T-helper 17 cell (primary cell): ENCODE measurements at places on chromosomes 7 and 10.

DNA sequence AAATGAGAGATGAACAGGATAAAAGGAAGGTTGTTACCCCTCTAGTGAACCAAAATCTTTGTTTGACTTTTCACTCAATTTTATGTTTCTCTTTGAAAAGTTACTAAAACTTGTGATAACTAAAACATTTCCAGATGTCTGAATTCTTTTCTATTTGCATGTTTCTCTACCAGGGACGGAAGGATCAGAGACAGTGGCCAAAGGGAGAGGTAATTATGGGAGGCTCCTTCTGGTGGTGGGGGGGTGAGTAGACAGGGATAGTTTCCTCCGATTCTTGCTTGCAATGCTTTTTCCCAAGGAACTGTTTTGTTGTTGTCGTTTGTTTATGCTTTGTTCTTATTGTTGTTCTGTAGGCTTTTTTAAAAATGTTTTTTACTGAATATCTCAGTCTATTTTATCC, 374.8 kb downstream of the INHBA start:
- no peak for DNase-seq

DNA sequence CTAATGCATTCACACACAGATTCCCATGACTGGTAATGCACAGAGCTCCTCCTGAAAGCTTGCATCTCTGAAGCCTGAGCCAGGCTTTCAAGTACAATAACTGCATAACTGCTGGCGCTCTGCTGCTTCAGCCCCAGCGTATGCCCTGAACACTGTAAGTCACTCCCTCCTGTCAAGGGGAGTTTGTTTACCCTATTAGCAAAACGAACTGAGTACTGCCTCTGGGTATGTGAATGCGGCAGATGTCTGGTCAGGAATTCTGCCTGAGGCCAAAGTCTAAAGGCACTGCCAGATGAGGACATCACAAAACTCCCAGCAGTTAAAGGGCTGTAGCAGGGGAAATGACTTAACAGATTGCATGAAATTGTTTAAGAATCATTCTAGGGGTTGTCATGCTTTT, 97.7 kb downstream of the NRCAM start:
- no peak for DNase-seq

DNA sequence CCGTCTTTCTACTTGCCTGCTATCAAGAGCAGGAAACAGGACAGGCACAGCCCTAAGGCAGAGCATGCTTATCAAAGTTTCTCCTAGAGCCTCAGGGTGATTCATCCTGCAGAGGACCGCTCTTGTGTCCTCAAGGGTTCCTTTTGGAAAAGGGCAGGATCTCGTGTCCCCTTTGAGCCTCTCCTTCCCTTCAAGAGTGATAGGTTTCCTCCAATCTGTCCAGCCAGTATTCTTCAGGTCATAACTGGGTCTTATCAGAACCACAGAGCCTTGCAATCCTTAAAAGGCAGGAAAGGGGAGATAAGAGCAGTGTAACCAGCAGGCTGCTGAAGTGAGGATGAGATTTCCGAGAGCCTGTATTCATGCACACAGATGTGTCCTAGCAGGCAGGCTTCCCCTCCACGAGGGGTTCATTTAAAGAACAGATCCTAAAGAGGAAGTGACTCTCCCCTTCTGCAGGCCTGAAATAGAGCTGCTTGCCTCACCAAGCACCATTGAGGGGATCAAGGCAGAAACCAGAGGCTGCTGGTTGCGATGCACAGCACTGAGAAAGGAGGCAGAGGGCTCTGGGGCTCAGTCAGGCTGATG, 90.5 kb upstream of the SVIL start:
- no peak for DNase-seq

GRCh38 chr7:48154792-48155413, 16.4 kb upstream of the ABCA13 start:
- DNase-seq = peak; percentile 18

DNA sequence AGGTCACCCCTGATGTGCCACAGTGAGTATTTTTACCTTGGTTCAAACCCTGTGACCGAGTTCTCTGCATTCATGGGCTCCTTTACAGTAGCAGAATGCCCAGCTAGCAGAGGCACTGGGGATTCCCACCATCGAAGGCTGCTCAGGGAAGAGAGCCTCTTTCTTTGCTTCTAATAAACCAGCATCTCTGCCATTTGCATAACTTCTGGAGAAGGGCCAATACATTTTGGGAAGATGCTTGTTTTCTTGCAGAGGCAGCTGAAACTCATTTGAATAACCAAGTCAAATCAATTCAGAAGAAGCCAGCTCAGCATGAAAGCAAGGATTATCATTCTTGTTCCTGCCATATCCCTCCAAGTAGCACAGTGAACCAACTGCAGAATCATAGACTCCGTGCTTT, 82.9 kb upstream of the WDR11 start:
- no peak for DNase-seq

DNA sequence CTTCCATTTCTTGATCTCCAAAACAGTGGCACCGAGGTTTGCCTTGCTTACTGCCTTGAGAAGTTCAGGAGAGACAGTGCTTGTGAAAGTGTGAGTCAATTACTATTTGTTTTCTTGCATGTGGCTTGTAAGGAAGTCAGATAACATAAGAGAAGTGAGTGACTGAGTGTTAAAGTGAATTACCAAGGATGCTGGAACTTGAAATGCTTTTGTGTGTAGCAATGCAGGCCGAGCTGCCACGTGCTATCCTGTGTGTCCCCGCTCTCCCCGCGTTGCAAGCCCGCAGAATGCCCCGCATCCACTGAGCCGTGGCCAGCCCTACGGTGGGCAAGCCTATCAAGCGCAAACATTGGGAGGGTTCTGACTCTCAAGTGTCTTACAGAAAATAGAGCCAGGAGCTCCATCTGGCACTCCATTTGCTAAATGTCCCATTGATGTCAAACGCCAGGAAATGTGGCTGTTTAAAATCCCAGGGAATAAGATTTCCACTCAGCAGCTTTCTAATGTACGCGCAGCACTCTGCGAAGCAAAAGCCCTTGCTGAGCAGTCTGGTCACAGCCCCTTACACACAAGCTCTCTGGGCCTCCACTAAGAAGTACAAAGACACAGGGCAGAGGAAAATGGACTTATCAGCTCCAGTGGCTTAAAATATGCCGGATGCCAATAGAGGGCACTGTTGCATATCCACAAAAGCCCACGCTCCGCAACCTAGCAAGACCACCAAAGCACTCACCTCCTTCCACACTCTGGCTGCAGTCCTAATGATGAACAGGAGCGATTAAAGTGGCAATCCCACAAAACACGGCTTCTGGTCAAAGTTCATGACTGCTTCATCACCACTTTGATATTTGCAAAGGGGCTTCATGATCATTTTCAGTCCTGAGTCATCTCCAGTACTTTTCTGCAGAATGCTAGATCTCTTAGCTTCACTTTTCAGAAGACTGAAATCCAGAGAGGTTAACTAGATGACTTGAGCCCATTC, 158.0 kb upstream of the ITGB1 start:
- no peak for DNase-seq

- DNase-seq = no peak
These were observed 95.3 kb downstream of the PARD3 start for GRCh38 chr10:34719746-34720145.

- DNase-seq = no peak
These were observed 16.8 kb upstream of the LRRC72 start for GRCh38 chr7:16509829-16510228.

- DNase-seq = no peak
These were observed 69.5 kb downstream of the TCERG1L start for GRCh38 chr10:131242007-131242406.

- DNase-seq = no peak
These were observed 999 bp downstream of the SFTPD start for GRCh38 chr10:79947787-79948424.

DNA sequence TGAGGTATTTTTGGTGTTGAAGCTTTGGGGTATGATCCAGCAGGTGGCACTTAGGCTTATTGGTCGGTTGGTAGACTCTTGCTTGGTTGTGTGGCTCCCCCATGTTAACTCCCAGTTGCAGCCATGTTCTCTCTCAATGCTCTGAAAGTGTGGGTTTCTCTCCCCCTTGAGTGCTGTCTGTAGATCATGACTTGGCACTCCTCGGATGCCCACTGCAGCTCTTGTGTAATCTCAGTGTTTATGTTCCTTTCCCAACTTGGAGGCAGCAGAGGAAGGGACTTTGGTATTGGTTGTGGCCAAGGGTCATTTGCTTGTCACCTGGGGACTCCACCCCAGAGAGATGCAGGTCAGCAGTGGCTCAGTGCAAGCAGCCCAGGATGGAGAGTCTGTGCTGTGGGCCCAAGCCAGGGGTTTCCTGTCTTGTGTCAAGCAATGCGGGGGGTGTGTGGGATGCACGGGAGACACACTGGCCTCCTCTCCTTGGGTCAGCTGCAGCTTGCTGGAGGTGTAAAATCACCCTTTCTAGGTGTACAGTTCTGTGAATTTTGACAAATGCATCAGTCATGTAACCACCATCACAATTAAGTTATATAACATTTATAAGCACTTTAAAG, 36.9 kb downstream of the PIK3CG start:
- DNase-seq = no peak

- no peak for DNase-seq
These were observed 333.9 kb downstream of the ADRA2A start for GRCh38 chr10:111410740-111411139.

- no peak for DNase-seq
These were observed 164.4 kb upstream of the NAMPT start for GRCh38 chr7:106448992-106449859.

DNA sequence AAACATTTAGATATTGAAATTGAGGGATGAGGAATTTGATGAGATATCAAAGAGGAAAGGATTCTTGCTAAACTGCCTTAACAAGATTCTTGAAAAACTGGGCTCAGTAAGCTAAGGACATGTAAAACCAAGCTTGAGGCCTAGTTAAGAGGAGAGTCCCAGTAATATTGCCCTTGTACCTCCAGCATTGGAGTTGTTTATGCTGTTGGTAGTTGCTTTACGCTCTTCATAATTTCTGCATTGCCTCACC, 156.1 kb upstream of the TRIM24 start:
- DNase-seq = no peak

GRCh38 chr7:144087230-144087629, 1.2 kb downstream of the OR2A12 start:
- DNase-seq = no peak

- DNase-seq = no peak
These were observed 73.3 kb upstream of the COL13A1 start for GRCh38 chr10:69728335-69728870.

GRCh38 chr7:85516675-85517074, 329.8 kb upstream of the SEMA3D start:
- no peak for DNase-seq

DNA sequence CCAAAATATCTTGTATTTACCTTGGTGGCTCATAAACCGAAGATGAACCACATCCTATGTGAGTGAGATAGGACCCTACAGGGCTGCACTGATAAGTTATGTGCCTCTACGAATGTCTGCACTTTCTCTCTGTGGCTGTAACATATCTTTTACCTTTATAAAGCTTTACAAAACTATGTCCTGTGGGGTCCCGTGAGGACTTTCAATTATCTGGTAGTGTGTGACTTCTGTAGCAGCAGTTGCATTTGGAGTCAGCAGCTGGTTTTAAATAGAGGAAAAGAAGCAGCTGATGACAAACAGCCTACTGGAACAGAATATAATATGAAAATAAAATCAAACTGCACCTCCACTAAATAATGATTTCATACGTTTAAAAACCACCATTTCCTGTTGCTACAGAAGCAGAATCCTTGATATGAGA, 222.4 kb upstream of the GNAI1 start:
- no peak for DNase-seq

- DNase-seq = no peak
These were observed 52.7 kb downstream of the TMEM26 start for GRCh38 chr10:61400524-61400923.

DNA sequence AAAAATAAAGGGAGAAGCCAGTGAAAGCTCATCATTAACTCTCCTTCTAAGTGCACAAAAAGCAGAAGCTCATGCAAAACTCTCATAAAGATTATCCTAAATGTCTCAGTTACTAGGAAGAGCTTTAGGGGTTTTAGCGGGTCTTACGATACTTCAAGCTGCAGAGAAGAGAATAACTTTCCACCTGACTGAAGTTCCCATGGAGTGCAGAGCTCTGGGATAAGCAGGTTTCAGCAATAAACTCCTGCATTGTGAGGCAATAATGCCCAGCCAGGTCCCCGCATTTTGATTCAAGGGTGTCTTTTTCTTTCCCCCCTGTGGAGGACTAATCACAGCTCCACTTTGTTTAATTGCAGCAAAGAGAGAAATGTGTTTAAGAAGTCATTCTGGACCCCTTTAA, 241.9 kb upstream of the SP8 start:
- DNase-seq = no peak

DNA sequence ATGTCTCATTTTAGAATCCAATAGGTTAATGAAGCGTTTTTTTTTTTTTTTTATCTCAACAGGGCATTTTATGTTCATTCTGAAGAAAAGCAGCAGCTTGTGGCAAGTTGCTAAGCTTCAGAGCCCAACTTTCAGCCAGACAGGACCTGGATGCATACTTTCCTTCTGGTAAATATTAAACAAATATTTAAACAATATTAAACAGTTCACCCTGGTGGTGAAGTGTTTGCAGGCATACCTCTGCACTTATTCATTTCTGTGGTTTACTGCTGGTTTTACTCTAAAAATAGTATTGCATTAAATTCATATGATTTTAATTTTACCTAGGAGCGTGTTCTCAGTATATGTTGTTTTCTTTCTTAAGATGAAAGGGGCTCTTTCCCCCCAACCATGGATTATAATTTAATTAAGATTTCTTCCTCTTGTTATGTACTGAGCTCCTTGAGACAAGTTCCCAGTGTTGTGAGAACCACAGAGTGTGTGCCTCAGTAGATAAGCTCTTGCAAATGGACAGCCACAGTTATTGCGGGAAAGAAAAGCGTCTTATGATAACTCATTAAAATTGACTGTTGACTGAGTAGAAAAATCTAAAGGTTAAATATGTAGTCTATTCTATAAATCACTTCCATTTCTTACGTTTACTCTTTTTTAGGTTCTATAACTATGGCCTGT, 155.8 kb downstream of the MALRD1 start:
- DNase-seq = no peak

DNA sequence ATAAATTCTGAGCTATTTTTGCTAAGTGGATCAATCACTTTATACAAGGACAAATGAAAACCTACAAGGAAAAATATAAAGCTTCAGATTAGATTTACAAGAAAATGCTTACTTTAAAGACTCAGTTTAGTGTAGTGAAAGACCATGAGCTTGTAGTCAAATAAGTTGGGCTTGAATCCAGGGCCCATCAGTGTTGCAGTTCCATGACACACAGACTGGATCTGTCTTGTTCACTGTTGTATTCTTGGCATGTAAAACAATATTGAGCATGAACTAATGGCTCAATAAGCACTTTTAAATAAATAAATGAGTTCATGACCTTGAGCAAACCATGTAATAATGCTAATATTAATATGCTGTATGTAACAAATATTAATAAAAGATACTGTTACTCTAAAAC, 164.6 kb upstream of the KCND2 start:
- DNase-seq = no peak

- DNase-seq = no peak
These were observed 7.2 kb upstream of the C1GALT1 start for GRCh38 chr7:7175075-7175695.

DNA sequence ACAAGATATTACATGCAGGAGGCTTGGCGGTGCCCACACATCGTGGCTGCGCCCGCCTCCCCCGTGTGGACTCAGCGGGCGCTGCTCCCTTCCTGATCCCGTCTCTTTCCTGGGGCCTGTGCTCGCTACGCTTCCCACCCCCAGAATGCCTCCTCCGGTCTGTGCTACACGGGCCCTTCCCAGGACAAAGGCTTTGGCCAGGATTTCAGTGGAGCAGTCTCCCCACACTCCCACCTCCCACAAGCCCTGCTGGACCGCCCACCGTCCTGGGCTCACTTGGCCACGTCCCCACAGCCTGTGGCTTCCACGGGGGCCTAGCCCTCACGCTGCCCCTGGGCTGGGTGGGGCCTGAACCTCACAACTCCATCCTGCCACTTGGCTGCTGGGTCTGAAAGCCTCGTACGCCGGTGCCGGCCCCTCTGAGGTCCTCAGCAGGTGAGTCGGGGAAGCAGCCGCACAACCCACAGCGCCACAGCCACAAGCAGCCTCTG, 17.3 kb downstream of the CFAP46 start:
- DNase-seq = no peak
